Hypothalamus (tissue), 51 donors: ENCODE measurements at places on chromosomes 3 and 15.

GRCh38 chr15:88032787-88033186, 223.8 kb downstream of the NTRK3 start:
- no peak for DNase-seq

GRCh38 chr3:50502584-50503423, 630 bp downstream of the CACNA2D2 start:
- no peak for DNase-seq

- DNase-seq, result no peak
Measured at GRCh38 chr15:35876762-35877161, 330.8 kb upstream of the DPH6 start.

GRCh38 chr3:37864904-37865303, 3.2 kb downstream of the CTDSPL start:
- no peak for DNase-seq

DNA sequence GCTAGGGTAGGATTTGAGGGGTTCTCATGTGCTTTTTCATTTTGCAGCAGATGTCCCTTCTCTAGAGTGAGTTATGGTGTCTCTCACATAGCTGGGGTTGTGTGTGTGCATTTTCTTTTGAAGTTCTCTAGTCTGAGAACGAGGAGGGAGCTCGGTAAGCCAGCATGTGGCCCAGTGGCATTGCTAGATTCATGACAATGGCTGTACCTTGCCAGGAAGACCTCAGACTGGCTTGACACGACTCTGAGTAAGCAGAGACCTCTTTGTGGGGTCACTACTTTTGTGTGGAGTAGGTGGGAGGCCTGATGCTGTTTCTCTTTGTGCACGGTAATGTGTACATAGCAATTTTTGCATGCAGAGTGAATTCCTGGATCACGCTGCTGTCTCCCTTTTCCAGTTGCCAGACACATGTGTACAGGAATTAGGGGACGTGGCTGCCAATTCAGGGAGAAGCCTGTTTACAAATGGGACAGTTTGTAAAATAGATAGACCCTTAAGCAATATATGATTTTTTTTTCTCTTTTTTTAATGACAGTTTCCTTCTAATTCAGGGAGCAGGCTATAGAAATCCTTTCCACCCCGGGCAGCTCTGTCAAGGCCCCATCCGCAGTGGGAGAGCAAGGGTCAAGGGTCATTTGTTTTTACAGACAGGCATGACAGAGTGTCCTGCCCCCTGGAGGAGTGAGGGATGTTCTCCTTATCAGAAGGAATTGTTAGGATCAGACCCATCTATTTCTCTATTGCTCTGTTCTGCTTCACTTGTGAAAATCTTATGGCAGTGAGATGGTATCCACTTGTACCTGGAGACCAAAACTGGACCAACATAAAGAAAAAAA, 4.6 kb downstream of the CACNA1D start:
- DNase-seq, result no peak

- no peak for DNase-seq
Measured at GRCh38 chr3:173688216-173688842, 290.8 kb downstream of the NLGN1 start.

GRCh38 chr15:57559875-57560274, 31.8 kb upstream of the MYZAP start:
- no peak for DNase-seq

DNA sequence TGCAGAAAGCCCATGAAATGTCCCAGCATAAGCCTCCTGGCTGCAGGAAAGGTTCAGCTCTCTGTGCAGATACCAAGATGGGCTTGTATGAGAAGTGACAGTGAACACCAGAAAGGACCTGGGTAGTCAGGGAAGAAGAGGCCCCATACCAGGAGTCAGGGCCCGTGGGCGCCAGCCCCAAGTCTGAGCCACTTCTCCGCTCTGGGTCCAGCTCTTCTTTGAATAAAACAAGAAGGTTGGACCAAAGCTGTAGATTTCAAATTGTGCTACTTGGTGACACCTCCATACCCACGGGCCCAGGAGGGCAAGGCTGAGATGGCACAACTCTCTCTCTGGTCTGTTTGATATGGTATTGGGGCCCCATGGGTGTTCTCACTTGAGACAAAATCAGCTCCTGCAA, 261.5 kb downstream of the UACA start:
- DNase-seq, result no peak

DNA sequence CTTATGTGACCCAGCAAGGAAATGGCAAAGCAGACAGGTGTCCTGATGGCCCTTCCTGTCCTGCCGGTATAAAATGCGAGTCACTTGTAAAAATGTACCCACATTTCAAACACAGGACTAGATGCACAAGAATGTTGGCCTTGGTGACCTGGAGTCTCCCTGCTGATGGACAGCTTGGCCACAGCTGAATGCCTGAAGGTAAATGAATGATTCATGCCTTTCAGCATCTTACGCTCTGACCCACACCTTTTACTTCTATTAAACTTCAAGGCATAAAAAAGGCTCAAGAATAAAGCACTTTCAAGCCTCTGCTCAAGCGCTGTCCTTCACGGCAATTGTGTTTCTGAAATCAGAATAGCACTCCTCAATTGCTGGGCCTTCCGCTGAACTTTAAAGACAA, 228.0 kb upstream of the SLCO3A1 start:
- no peak for DNase-seq

- no peak for DNase-seq
Measured at GRCh38 chr15:87707071-87707470, 549.5 kb downstream of the NTRK3 start.

GRCh38 chr3:120554812-120555606, 41.1 kb upstream of the NDUFB4 start:
- no peak for DNase-seq

DNA sequence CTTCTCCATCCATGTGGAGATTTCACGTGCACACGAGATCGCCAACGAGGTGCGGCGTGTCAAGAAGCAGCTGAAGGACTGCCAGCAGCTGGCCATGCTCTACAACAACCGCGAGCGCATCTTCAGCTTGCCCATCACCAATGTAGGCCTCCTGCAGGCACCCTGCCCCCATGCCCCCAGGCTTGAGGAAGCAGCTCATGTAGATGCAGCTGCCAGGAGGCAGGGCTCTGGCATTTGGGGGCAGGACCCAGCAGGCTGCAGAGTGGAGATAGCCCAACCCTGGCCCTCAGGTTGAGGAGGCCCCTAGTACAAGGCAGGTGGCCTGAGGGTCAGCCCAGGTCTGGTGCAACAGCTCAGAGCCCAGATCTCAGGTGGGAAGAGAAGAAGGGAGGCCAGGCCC, 36.4 kb downstream of the DNAH1 start:
- no peak for DNase-seq

GRCh38 chr3:180932819-180933218, 20.3 kb downstream of the FXR1 start:
- no peak for DNase-seq

DNA sequence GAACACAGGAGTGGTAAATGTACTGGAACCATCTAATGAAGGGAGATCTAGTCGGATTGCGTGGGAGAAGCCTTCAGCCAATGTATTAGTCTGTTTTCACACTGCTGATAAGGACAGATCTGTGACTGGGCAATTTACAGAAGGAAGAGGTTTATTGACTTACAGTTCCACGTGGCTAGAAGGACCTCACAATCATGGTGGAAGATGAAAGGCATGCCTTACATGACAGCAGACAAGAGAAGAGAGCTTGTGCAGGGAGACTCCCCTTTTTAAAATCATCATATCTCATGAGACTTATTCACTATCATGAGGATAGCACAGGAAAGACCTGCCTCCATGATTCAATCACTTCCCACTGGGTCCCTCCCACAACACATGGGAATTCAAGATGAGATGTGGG, 17.0 kb downstream of the HRG start:
- DNase-seq, result no peak

DNA sequence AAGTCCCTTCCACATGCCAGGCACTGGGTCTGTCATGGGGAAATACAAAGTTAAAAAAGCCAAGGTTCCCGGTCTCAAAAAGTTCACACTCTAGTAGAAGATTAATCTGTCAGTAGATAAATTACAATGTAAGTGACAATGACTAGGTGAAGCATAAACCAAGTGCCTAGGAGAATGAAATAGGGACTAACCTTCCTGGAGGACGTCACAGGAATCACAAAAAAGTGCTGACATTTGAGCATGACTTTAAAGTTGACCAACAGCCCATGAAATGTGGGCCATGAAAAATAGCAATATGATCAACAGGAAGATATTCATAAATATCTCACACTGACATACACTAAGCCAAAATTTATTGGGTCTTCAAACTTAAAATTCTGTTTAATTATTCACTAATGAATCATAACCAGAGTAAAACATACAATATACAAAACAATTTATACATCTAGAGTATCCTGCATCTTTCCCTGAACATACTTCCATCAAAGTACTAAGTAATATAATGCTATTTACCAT, 20.0 kb downstream of the COPS2 start:
- DNase-seq, result no peak

DNA sequence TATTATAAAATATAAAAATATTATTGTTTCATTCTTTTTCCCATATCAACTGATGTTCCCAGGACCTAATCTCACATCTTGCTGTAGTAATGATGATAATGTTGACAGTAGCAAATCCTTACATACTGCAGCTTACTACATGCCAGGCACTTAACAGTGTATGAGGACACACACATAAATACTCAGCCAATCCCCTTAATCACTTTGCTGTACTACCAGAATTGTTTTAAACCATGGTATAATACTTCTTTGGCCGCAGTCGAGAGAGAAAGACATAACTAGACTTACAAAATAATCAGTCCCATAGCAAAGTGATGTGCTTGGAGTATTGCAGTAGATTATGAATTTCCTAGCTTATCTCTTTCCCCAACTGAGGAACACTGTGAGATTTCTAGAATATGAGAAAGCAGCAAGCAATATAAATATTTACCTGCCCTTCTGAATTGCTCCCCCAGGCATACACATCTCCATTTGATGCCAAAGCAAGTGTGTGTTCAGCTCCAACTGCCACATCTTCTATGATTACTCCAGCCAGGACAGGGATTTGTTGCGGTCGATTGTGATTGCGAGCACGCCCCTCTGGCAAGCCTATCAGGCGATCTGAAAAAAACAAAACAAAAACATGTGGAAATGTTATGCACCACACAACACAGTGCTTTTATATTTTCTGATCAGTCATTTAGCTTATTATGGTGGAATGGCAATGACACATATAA, 33.0 kb downstream of the FBXL22 start:
- no peak for DNase-seq

DNA sequence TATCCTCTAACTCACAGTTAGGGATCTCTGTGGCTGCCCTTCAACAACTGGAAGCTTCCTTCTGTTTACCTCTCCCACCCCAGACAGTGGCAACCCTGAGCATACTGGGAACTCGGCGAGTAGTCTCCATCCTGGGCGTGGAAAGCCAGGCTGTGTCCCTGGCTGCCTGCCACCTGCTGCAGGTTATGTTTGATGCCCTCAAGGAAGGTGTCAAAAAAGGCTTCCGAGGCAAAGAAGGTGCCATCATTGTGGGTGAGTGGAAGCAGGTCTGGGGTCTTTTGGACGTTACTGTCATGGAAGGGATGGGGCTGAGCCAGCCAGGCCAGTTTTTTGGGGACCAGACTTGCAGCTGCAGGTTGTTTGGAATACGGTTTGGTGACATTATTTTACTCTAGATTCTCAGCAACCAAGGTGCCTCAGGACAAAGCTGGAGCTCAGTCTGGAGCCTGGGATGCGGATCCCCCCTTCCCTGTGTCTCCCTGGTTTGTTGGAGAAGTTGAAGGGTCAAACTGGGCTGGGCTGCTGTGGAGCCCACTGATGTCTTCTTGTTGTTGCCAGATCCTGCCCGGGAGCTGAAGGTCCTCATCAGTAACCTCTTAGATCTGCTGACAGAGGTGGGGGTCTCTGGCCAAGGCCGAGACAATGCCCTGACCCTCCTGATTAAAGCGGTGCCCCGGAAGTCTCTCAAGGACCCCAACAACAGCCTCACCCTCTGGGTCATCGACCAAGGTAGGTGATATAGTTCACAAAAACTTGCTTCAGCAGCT, 7.5 kb downstream of the UNC45A start:
- DNase-seq, result no peak

DNA sequence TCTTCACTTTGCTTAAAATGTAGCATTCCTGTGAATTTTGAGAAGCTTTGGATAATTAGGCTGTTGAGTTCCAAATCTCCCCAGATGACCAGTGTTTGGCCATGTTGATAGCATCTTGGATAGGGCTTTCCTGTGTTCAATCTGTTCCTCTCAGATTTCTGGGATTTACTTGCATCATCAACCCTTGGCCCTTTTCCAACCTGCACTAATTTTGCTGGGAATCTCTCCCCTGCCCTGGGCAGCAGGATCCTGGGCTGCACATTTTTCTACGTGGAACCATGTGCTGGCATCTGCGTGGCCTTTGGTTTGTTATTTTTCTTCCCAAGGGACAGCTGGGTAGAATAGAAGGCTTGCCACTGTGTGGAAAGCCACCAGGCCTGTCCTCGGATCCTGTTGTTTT, 75.4 kb upstream of the PLXNA1 start:
- DNase-seq, result no peak

DNA sequence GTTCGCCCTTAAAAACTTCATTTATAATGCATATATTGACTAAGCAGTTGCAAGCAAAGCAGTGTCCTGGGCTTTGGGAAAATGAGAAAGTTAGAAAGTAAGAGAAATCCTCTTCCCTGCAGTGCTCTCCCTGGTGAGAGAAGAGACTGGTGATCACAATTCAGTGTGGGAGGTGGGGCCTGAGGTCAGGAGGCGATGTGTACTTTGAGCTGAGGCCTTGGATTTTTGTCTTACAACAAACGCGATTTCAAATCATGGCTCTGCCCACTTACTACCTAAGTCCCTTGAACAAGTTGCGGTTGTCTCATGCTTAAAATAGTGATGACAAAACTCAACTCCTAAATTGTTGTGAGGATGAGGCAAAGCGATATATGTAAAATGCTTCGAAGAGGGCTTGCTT, 316.3 kb upstream of the NECTIN3 start:
- DNase-seq, result no peak

DNA sequence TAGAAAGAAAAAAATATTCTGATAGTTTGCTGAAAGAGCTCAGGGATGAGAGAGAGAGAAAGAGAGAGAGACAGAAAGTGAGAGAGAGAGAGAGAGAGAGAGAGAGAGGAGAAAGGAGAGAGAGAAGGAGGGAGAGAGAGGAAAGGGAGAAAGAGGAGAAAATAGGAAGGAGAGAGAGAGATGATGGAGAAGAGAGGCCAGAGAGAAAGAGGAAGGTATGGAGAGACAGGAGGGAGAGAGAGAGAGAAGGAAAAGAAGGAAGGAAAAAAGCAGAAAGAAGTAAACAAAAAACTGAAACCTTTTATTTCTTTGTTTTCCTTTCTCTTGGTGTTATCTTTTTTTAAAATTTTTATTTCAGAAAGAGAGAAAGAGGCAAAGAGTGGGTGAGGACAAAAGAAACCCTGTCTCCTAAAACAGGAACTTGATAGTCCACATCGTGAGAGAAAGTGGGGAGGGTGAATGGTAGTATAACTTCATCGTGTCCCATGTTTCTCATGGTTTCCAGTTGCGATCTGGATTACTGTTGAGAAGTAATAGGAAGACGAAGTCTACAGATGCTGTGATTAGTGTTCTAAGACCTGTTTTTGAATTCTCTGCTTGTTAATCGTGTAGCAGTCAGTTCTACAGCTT, 279.7 kb downstream of the LPP start:
- DNase-seq, result no peak
